Activated naive CD8-positive, alpha-beta T cell treated with anti-CD3 and anti-CD28 coated beads, Interleukin-2, amount 10 ng/mL, durations not matched to agents 7 days and 5 days (primary cell): ENCODE measurements at places on chromosomes 2 and 18. TPM values are rescaled to one million over a fixed set of nuclear protein-coding genes. Genes with fewer than 3 reads are reported as not detected.

Gene AGXT
- total RNA-seq: not detected

Gene CCDC141
- total RNA-seq: 15.0 TPM

GRCh38 chr2:202030691-202031090 is 3.0 kb upstream of the FZD7 start:
- H3K4me3 ChIP-seq: no peak overlapping the region
- no peak for DNase-seq
- peaks cover 11% of the 10 kb centered on the region for H3K4me1 ChIP-seq
- peaks cover 47% of the 10 kb centered on the region for H3K27me3 ChIP-seq

GRCh38 chr2:198273660-198274059 is 469.3 kb downstream of the PLCL1 start:
- no peaks in the 10 kb centered on the region for H3K36me3 ChIP-seq
- no peak overlapping the region for H3K27ac ChIP-seq
- H3K4me1 ChIP-seq: no peaks in the 10 kb centered on the region
- H3K27me3 ChIP-seq: peaks cover 3% of the 10 kb centered on the region
- DNase-seq: no peak

DNA sequence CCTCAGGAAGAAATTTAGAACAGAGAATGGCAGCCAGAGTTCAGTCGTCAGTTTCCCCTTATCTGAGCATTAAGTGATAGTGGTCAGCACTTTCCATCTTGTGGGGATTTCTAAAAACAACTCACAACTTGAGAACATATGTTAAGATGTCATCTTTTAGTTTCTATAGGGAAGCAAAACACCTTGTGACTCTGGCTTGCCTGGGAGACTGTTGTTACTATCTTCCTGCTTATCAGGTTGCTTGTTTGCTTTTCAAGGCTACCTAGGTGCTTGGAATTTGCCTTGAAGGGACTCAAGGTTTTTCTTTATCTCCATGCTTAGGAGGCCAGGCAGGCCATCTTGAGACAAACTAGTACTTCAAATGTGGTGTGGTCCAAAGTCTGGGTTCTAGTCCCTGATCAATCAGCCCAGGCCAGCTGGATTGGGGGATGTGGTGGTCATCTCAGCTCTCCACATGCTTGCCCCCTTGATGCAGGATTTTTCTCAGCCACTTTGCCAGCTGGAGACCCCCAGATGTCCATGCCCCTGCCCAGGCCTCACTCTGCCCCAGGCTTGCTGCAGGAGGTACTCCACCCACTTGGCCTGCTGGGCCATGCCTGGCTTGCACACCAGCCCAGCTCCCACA is 125.9 kb downstream of the LYPD1 start:
- no peaks in the 10 kb centered on the region for H3K4me1 ChIP-seq
- DNase-seq: no peak
- H3K4me3 ChIP-seq: no peak overlapping the region
- H3K27me3 ChIP-seq: no peaks in the 10 kb centered on the region

DNA sequence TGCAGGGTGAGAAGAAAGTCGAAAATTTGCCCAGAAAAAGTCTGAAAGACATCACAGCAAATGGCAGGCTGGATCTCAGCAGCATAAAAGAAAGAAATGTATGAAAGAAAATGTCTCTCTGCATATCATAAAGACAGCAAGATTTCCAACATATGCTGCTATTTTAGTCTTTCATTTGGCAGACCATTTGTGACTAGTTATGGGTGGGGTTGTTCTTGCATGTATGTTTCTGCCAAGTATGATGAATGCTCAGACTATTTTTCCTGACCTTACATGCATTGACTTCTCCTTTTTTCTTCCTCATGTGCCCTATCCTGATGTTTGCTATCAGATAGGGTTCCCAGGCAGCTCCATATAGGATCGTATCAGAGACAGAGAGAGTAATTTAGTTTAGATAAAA is 58.5 kb upstream of the PARD3B start:
- no peaks in the 10 kb centered on the region for H3K4me1 ChIP-seq
- DNase-seq: no peak
- no peak overlapping the region for H3K27ac ChIP-seq
- H3K27me3 ChIP-seq: peaks cover 4% of the 10 kb centered on the region

Gene MORN2
- total RNA-seq: 1.0 TPM

DNA sequence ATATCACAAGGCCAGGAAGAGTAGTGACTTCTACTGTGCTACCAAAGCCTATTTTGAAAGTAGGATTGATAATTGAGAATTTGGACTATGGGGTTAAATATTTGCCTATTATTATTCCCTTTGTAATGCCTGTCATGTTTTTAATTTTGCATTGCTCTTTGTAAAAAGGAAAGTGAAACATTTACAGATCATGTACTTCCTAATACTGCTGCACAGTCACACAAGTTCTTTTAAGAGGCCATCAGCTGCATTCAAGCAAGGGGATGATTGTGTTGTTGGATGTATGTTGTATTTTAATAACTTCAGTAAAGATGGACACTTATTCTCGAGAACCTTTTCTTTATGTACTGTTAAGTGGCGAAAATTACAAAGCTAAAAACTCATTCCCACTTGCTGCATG is 70.1 kb downstream of the PLEKHA3 start:
- H3K36me3 ChIP-seq: peaks cover 65% of the 10 kb centered on the region
- H3K27me3 ChIP-seq: no peaks in the 10 kb centered on the region
- no peak overlapping the region for H3K4me3 ChIP-seq
- H3K4me1 ChIP-seq: peaks cover 8% of the 10 kb centered on the region

DNA sequence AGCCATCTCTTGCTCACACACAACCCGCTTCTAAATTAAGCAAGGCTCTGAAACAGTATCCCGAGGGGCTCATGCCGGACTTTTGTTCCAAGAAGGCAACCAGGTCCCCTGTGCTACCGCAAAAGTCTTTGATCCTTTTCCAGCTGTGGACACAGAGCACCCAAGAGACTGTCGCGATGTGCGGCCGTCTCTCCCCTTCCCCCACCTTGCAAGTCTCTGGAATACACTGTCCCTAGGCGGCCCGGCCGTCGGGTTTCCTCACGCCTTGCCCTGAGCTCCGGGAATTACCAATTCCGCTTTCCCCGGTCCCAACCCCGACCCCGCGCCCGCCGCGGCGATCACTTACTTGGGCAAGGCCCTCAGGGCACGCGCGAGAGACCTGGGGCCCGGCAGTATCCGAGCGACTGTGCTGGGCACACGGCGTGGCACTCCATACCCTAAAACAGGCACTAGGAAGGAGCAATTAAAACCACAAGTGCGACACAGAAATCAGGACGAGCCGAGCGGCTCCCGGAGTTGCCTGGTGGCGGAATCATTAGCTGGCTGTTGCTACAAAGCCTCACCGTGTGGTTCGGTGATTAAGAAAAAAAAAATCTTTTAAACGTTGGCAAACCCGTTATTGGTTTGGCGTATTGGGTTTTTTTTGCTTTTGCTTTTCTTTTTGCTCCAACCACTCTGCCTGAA is 2.2 kb upstream of the DLX1 start:
- H3K36me3 ChIP-seq: peaks cover 4% of the 10 kb centered on the region
- H3K4me3 ChIP-seq: peak overlapping the region; percentile 84
- no peak for DNase-seq
- H3K27me3 ChIP-seq: peaks cover 98% of the 10 kb centered on the region
- peaks cover 47% of the 10 kb centered on the region for H3K4me1 ChIP-seq

- H3K27ac ChIP-seq: no peak overlapping the region
- DNase-seq: no peak
- no peaks in the 10 kb centered on the region for H3K4me1 ChIP-seq
- peaks cover 5% of the 10 kb centered on the region for H3K27me3 ChIP-seq
Measured at GRCh38 chr2:85476624-85477023, 58.1 kb downstream of the SH2D6 start.

DNA sequence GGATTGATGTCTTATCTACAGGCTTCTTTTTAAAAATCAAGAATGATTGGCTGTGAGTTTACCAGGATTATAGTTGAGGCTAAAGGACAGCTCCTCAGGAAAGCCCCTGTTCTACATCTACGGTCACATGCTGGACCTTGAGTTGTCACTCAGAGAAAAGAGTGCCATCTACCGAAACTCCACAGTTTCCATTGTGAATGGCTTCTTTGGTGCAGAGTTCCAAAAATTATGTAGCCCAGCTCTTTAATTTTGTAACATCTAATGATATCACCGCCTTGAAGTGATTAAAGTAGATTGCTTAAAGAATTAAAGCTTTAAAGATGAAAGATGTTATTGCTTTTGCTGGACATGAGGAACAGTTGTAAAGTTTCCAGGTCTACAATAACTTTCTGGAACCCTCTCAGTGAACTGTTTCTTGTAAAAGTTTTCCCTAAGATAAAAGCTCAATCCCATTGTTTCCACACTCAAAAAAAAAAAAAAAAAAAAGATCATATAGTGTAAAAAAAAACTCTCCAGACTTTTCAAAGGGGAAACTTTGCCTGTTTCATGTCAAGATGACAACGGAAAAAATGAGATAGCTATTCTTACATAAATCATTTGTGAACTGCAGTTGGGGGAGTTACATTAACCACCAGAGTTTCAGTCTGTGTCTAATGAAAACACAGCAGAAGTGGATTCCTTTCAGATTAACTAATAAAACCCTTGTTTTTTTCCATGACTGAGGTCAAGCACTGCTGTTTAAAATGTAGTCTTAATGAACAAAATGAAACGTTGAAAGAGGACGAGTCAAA is 4.3 kb downstream of the COL3A1 start:
- no peak for DNase-seq
- no peak overlapping the region for H3K27ac ChIP-seq
- no peak overlapping the region for H3K4me3 ChIP-seq
- H3K4me1 ChIP-seq: no peaks in the 10 kb centered on the region
- H3K27me3 ChIP-seq: peaks cover 7% of the 10 kb centered on the region

GRCh38 chr2:1729242-1729641 is 15.1 kb downstream of the PXDN start:
- no peak overlapping the region for H3K4me3 ChIP-seq
- H3K27me3 ChIP-seq: peaks cover 3% of the 10 kb centered on the region
- H3K4me1 ChIP-seq: no peaks in the 10 kb centered on the region
- H3K36me3 ChIP-seq: no peaks in the 10 kb centered on the region
- no peak overlapping the region for H3K27ac ChIP-seq

GRCh38 chr2:240198226-240198625 is 57.8 kb upstream of the OTOS start:
- no peak for DNase-seq
- H3K36me3 ChIP-seq: no peaks in the 10 kb centered on the region
- no peaks in the 10 kb centered on the region for H3K4me1 ChIP-seq
- no peak overlapping the region for H3K27ac ChIP-seq
- H3K27me3 ChIP-seq: peaks cover 6% of the 10 kb centered on the region

Gene RGPD3
- total RNA-seq: 0.14 TPM

DNA sequence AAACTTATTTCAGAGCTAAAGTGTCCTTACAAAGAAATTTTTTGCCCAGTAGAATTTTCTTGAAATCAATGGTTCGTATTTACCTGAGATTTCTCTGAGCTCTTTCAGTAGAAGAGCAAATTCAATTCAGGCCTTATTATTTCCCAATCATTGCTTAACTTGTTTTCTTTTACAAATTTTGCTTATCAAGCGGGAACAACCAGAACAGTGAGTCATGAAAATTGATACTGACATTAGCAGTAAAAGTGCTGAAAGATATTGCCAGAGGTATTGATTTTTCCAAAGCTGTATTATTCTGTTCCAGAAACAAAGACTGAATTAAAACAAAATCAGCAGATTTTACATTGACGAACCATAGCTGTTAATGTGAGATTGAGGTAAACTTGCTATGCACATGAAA is 10.1 kb upstream of the RIOK3 start:
- no peak overlapping the region for H3K27ac ChIP-seq
- no peak overlapping the region for H3K4me3 ChIP-seq
- peaks cover 17% of the 10 kb centered on the region for H3K27me3 ChIP-seq
- no peaks in the 10 kb centered on the region for H3K36me3 ChIP-seq

DNA sequence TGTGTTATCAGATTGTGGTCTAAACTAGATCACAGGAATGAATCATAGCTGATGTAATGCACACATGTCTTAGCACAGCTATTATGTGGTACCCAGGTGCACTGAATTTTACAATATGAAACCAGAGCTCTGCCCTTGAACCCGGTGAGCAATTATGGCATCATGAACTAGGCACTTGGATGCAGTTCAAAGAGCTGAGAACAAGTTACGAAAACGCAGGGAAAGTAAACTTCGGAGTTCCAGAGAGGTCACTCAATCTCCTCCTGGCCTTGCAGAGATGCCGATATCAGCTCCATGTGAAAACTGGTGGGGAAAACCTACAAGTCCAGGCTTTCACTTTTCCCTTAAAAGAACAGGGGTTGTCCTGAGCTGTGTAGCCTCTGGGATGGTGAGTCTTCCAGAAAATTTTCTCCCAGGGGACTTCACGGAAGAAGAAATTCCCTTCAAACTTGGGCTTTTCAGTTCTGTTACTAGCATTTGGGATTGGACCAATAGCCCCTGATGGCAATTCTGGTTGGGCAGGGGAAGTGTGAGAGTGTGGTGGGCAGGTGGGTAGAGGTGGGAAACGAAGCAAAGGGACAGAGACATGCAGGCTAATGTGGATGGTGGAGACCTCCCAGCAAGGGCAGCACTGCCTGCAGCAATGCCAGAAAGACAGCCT is 71.1 kb upstream of the SH3BP4 start:
- no peak overlapping the region for H3K27ac ChIP-seq
- H3K4me3 ChIP-seq: no peak overlapping the region
- no peaks in the 10 kb centered on the region for H3K36me3 ChIP-seq
- peaks cover 1% of the 10 kb centered on the region for H3K4me1 ChIP-seq
- no peak for DNase-seq
- H3K27me3 ChIP-seq: peaks cover 4% of the 10 kb centered on the region

DNA sequence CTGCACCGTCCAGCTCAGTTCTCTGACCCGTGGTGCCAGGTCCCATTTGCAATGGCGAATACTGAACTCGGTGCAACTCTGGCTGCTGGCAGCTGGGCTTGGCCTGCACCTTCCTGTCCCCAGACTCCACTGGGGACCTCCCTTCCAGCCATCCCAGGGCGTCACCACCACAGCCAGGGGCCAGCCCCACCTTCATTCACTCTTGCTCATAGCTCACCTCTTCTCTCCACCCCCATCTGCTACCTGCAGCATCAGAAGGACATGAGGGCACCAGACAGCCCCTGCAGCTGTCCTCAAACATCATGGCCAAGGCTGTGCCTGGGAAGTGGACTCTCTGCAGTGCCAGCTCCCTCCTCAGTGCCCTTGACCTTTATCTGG is 16.2 kb upstream of the ALPI start:
- no peaks in the 10 kb centered on the region for H3K36me3 ChIP-seq
- no peaks in the 10 kb centered on the region for H3K27me3 ChIP-seq
- DNase-seq: peak; percentile 38
- H3K27ac ChIP-seq: no peak overlapping the region
- H3K4me3 ChIP-seq: no peak overlapping the region

GRCh38 chr2:1509271-1510065 is 96.2 kb downstream of the TPO start:
- peak overlapping the region; percentile 85 for H3K27ac ChIP-seq
- peaks cover 2% of the 10 kb centered on the region for H3K36me3 ChIP-seq
- H3K4me1 ChIP-seq: peaks cover 20% of the 10 kb centered on the region
- H3K27me3 ChIP-seq: peaks cover 6% of the 10 kb centered on the region

GRCh38 chr2:203549406-203549805 is 14.3 kb upstream of the RAPH1 start:
- H3K4me1 ChIP-seq: peaks cover 8% of the 10 kb centered on the region
- H3K27ac ChIP-seq: no peak overlapping the region
- no peak overlapping the region for H3K4me3 ChIP-seq
- no peaks in the 10 kb centered on the region for H3K36me3 ChIP-seq
